ENCODE measurements at places on chromosomes 13 and 19. TPM values are rescaled to one million over a fixed set of nuclear protein-coding genes. Genes with fewer than 3 reads are reported as not detected.

RETN gene
- total RNA-seq, result 0.48 TPM

CGB8 gene
- total RNA-seq, result not detected

- no peak for DNase-seq
Measured at GRCh38 chr19:14746886-14747285, 31.5 kb downstream of the ADGRE2 start.

GRCh38 chr19:30670562-30671366 is 298.6 kb downstream of the ZNF536 start:
- no peak for DNase-seq

GRCh38 chr13:67769063-67769986 is 539.2 kb upstream of the PCDH9 start:
- no peak for DNase-seq

DNA sequence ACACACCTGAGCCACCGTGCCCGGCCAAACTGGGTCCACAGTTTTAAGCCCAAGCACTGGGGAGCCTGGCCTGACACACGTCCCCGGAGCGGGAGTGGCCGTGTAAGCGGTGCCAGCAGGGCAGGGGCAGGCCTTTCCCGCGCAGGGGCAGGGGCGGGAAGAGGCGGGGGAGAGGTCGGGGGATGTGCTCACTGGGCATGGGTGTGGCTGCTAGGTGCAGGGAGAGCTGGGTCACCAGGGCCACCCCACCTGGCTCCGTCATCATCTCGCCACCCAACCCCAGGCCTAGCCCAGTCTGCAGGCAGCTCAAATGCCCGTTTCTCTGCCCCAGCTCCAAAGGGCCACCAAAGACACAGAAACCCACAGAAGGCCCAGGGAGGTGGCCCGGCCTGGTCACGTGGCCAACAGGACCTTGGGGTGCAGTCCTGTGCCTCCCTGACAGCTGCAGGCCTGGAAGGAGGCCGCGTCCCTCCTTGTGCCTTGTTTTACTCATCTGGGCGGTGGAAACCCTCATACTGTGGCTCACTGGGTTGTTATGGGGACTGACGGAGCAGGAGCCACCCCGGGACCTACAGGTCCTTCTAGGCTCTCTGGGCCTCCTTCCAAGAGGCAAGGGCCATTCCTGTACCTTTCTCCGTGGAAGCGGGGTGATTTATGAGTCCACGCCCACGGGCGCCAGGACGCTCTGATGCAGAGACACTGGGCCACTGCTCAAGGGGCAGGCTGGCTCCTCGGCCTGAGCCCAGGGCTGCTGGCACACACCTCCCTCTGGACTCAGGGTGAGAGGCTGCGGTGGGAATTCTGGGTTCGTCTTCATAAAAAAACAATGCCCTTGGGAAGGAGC is 27.7 kb downstream of the MAP2K2 start:
- DNase-seq, result no peak

GRCh38 chr13:94342436-94343242 is 136.8 kb downstream of the DCT start:
- no peak for DNase-seq

GRCh38 chr13:60242043-60242595 is 78.4 kb upstream of the DIAPH3 start:
- no peak for DNase-seq

All from Right ventricle myocardium superior (tissue), 1 donor.